Activated CD4-positive, alpha-beta T cell treated with anti-CD3 and anti-CD28 coated beads for 4 hours (primary cell): ENCODE measurements at places on chromosomes 16 and 17.

- DNase-seq: no peak
Measured at GRCh38 chr17:75105126-75106080, 4.4 kb upstream of the ARMC7 start.

GRCh38 chr16:48318630-48319029, 66.6 kb downstream of the SIAH1 start:
- no peak for DNase-seq

DNA sequence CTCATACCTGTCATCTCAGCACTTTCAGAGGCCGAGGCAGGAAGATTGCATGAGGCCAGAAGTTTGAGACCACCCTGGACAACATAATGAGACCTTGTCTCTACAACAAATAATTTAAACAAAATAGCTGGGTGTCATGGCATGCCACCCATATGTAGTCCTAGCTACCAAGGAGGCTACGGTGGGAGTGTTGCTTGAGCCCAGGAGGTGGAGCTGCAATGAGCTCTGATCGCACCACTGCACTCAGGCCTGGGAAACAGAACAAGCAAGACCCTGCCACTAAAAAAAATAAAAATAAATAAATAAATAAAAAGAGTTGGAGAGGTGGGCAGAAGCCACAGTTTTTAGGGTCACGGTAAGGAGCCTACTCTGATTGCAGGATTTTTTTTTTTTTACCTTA, 136.0 kb downstream of the TANC2 start:
- DNase-seq: no peak

DNA sequence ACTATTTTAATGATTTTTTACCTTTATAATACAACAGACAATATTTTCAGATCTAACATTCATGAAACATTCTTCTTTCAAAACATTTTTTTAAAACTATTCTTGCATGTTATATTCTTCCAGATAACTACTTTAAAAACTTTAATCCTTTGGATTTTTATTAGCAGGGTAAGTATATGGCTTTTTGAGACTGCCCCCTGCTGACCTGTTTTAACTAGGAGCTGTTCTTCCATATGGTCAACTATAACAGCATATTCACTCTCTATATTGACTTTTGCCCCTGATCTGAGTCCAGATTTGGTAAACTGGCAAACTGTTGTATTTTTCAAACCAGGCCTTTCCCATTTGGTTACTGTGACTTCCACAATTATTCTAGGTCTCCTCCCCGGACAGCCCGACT, 16.5 kb downstream of the ZNF18 start:
- no peak for DNase-seq
